ENCODE measurements at places on chromosomes 4 and X.
A peak's percentile ranks its signal among the peaks of the same experiment; 100 is the strongest.

- no peak for DNase-seq
Observed at GRCh38 chrX:9166584-9166944, 132.6 kb upstream of the FAM9B start.

DNA sequence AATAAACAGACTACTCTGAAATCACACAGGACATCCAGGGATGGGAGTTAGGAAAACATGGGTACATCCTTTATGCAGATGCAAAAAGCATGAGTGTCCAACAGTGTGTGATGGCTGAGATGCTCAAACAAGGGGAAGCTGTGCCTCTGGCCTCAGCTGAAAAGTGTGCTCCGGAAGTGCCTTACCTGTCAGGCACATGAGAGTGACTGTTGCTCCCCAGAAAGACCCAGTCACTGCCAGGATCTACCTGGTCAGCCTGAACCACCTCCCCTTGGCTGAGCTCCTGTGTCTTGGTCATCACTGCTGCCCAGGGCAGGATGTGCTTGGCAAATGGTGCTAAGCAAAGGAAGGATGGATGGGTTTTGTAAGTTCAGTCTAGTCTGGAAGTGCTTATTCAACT, 4.0 kb downstream of the PPP2R2C start:
- DNase-seq, result no peak

DNA sequence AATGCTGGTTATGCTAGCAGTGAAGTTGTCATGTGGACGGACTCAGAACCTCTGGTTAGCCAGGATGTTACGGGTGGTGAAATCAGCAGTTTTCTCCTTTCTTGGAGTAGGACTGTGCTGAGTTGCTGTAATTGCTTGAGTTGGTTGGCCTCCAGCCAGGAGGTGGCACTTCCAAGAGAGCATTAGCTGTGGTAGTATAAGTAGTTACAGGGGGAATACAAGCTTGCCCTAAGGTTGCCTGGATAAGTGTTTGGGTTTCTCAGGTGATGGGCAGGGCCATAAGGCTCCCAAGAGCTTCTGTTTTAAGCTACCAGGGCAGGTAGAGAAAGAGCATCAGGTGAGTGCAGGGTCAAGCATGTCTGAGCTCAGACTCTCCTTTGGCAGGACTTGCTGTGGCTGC, 103.0 kb downstream of the ZNF518B start:
- DNase-seq, result no peak

DNA sequence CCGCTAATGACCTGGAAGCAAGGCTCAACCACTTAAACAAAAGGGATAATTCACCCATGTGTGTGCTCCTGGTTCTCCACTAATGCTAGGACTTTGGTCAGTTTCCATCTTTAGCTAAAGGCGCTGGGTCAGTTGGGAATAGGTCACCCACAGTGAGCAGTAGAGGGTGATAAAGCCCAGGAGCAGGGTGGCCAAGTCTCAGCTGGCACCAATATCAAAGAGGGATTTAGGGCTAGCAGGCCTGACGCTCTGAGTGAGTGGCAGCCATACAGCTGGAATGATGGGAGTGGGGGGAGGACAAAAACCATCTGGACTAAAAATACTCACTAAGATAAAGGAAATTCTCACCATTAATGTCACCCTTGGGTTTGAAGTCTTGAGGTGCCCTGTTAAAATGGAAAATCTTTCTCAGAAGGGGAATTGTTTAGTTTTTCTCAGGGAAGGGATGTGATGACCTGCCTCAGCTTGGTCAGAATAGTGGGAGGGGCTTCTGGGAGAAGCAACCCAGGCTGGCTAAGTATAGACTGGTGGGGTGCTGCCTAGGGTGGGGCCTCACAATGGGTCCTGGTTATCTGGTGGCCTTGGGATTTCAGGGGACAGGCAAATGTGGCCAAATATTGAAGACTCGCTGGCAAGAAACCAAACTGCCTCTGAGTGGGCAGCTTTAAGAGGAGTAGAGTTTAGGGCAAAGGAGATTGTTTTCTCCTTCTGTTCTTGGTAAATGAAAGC, 47.1 kb downstream of the TSC22D3 start:
- no peak for DNase-seq

DNA sequence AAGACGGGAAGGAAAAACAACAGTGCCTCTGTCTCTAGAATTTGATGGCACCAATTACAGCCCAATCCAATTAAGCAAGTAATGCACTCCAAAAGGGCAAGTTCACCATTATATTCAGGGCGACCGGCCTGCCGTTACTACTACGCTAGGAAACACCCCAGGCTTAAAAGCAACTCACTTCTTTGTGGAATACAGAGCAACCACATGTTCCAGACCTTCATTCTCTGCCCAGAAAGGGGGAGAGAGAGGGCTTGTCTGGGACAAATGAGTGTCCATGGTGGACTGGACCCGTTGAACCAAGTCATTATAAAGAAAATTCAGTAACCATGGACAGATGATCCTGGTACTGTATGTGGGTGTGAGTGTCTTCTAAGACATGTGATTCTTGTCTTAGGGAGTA, 1.6 kb downstream of the KDR start:
- DNase-seq, result no peak

GRCh38 chrX:136417806-136418205, 69.9 kb upstream of the BRS3 start:
- DNase-seq, result no peak

GRCh38 chrX:3548765-3549391, 164.6 kb downstream of the PRKX start:
- no peak for DNase-seq

GRCh38 chr4:126242679-126243390, 928.1 kb downstream of the FAT4 start:
- no peak for DNase-seq

DNA sequence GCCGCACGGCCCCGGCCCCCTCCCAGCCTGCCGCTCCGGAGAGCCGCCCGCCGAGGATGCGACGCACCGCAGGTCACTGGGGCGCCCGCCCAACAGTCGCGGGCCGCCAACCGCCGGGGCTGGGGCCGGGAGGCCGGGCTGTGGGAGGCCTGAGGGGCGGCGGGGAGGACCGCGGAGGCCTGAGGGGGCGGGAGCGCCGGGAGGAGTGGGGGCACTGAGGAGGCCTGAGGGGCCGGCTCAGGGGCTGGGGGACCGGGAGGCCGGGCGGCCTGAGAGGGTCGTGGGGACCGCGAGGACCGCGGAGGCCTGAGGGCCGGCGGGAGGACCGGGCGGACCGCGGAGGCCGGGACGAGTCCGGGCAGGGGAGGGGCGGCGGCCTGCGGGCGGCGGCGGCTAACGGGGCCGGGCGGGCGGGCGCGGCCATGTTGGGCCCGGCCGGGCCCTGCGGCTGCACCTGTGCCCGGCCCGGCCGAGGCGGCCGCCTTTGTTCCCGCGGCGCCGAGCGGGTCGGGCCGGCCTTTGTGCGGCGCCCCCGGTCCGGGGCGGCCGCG, 353 bp downstream of the NSD2 start:
- peak; percentile 89 for DNase-seq

DNA sequence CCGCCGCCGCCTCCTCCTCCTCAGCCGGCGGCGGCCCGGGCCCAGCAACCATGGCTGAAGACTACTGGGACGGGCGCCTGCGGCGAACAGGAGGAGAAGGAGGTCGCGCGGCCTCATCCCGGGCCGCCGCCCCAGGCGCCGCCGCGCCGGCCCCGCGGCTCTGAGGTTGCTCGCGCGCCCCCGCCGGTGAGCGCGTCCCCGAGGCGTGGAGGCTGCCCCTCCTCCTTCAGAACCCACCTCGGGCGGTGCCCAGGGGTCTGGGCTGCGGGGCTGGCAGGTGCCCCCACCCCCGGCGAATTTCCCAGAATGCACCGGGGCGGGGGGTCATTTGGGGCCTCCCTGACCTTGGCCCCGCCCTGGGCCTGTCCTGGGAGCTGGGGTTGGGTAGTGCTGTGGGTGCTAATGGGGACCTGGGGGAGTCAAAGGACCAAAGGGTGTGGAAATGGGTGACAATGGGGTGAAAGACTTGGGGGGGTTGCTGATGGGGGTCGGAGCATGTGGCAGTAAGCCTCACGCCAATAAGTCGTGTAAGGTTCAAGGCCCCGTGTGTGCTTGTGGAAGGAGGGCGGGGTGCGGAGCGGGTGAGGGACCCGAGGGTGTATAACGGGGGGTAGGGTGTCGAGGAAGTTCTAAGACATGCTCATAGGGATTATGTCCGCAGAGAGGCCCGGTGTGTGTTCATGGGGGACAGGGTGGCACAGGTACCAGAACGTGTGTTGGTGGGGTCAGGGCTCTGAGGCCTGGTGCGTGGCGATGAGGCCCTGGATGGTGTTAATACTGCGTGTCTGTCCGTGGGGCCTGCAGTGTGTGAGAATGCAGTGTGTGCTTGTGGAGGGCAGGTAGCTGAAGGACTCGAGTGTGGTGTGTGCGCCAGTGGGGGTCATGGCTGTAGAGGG, 687 bp downstream of the CDK16 start:
- peak; percentile 58 for DNase-seq

GRCh38 chr4:1979477-1980196, 29.1 kb downstream of the NELFA start:
- DNase-seq, result no peak

DNA sequence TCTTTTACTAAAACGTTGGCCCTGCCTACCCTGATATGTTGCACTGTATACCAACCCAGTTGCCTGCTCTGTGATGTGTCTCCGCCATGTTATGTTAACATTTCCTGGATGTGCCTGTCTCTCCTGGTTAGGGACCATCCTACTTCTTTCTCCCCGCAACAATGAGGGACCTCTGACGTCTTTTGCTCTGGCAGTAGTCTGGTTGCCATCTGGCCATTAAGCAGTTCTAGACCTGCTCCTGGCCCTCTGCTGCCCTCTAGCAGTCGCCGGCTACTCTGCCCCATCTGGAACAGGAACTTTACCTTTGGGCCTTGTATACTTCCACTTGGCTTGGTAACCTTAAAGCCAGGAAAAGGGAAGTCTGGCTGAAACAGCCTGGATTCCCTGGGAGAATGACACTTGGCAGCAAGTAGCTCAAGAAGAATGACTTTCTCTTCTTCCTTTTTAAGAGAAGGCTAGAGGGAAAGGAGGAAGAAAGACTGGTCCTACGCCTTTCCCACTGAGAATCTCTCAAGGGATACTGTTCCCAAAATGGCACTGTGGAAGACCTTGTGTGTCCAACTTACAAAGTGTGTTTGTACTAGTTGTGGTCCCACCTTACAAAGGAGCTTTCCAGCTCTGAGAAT, 63.5 kb downstream of the GPC3 start:
- DNase-seq, result peak; percentile 92

GRCh38 chrX:133746593-133746992, 238.8 kb downstream of the GPC3 start:
- no peak for DNase-seq

- DNase-seq, result no peak
Observed at GRCh38 chr4:88012647-88013046, 5.2 kb downstream of the PKD2 start.

DNA sequence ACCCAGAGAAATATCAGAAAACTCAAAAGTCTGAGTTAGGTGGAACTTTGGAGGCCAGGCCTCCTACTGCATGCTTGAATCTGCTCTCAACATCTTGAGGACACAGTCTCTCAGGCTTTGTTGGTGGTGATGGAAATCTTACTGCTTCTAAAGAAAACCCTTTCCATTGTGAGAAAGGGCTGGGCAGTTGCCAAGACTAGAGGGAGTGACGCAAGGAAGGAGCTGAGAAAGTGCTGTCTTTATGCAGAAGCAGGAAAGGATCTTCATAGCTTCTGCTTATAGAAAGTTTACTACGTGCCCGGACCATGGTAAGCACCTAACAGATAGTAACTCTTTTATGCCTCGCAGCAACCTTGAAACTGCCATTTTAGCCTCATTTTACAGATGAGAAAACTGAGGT, 2.4 kb upstream of the CRMP1 start:
- no peak for DNase-seq

DNA sequence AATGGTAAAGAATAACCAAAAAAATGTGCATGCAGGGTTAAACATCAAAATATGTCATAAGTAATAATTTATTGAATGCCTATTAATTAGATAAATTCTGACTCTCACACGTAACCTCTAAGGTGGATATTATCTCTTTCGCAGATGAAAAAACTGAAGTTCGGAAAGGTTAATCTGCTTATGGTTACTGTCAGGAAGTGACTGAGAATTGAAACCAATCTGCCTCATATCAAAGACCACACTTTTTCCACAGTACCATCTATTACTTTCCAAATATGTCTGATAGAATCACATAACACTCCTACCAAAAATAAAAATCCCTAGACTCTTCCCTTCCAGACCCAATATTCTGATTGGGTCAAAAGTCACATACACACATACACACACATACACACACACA, 6.2 kb downstream of the CHIC2 start:
- no peak for DNase-seq

- no peak for DNase-seq
Observed at GRCh38 chrX:2317527-2318055, 183.2 kb downstream of the DHRSX start.

DNA sequence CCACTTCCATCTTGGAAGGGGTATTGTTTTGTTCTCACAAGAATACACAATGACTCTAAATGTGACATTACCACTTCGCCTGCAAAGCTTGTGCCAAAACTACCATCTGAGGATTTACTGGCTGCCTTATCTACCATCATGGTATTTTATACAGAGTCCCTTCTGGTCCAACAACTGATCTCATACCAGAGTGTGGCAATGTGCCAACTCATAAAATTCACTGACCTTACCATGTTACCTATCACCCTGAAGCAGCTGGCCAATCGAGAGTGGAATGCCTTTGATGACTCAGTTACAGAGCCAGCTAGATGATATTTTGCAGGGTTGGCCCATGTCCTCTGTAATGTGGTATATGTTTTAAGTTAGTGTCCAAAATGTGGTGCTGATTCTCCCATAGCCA, 3.8 kb upstream of the SERPINA7 start:
- DNase-seq, result peak; percentile 5

- peak; percentile 11 for DNase-seq
Observed at GRCh38 chr4:65033899-65034298, 624.6 kb upstream of the TECRL start.

DNA sequence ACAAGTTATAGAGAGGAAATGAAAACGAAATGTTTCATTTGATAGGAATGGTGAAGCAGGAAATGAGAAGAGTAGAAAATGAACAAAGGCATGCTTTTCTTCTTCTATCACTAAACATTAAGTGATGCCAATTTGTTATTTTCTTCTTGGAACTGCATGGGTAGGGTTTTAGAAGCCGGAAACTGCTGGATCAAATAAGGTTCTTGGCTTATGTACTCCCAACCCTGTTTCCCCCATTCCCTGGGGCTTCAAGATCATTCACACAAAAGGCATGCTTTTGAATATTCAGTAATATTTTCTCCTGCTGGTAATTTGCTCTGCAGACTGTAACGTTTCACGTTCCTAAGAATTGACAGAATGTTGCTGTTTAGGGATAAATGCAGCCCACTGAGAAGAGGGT, 224.1 kb downstream of the NLGN4X start:
- no peak for DNase-seq

DNA sequence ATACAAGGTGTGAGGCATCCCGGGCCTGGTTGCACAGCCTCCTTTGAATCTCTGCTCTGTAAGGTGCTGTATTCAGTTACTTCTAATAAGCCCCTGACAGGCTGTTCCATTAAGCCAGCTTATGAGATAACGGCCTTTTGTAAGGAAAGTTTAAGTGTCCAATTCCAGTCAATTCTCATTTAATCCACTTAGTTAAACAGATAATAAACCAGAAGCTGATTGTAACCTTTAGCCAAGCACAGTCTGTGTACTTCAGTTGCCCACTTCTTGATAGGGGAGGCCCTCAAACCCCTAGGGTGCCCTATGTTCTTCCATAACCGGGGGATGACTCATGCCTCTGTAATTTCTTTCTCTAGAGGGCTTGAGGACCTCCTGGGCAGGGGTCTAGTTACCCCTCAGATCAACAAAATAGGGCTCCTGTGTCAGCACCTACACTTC, 63.4 kb downstream of the RASL11B start:
- DNase-seq, result no peak

Data from DMS53 (cell line).